ENCODE measurements at places on chromosomes 4 and X.

DNA sequence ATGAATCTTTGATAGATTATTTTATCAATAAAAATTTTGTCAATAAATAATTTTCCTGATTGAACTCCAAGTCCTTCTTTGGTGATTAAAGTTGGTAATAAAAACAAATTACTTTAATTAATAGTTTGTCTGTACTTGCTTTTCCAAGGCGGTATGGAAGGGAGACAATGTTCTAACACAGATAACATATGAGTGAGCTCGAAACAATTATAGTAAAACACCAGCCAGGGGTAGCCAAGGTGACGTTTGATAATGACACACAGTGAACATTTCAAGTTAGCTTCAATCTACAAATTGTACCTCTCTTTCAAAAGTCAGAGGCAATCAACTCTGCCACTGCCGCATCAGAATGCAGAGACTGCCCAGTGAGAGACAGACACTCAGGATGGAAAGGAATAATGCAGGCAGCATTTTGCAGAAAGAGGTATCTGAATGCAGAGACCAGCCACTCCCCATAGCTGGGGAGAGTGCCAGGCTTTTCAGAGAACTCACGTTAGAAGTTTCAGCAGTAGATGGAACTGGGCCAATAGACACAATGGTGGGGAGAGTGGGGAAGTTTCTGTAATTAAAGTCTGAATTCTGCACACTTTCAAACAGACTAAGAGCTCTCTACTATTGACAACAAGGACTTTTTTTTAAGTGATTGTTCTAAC lies 18.1 kb upstream of the ATOH1 start:
- no peak for DNase-seq

- DNase-seq, result no peak
Observed at GRCh38 chr4:4383085-4383484, 3.8 kb upstream of the NSG1 start.

GRCh38 chrX:96621811-96622210 lies 62.8 kb upstream of the DIAPH2 start:
- no peak for DNase-seq

DNA sequence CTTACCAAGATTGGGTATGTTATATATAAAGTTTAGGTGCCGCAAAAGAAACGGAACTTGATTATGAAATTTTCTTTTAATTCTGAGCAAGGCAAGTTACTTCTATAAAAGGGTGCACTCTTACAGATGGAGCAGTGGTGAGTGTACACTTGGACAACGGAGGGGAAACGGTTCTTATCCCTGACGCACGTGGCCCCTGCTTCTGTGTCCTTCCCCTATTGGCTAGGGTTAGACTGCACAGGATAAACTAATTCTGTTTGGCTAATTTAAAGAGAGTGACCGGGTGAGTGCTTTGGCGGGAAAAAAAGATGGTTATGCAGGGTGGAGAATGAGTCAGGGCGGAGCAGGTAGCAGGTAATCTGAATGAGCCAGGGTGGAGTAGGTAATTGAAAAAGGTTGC lies 149.5 kb downstream of the GC start:
- DNase-seq, result no peak

DNA sequence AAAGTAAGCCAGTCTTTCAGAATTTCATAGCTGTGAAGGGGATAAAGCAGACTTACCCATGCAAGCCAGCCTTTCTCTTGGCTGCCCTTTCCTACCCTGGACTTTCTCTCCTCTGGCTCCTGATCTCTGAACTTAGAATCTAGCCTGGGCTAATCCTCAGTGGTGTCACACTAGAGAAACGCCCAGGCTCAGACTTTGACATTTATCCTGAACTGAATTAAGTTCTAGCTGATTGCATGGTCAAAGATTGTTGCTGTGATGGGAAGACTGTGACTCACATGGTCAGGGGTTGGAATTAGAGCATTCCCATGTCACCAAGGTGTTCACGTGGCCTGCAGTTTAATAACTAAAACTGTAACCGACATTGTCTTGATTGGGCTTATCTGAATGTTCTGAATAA lies 469.5 kb upstream of the FAT1 start:
- DNase-seq, result no peak

GRCh38 chr4:55008166-55009056 lies 117.0 kb downstream of the KDR start:
- DNase-seq, result no peak
